Activated CD8-positive, alpha-beta memory T cell treated with anti-CD3 and anti-CD28 coated beads for 1 hour (primary cell): ENCODE measurements at places on chromosomes 7 and 10.

GRCh38 chr10:84862551-84862950 lies 534.2 kb downstream of the CCSER2 start:
- no peak for DNase-seq

DNA sequence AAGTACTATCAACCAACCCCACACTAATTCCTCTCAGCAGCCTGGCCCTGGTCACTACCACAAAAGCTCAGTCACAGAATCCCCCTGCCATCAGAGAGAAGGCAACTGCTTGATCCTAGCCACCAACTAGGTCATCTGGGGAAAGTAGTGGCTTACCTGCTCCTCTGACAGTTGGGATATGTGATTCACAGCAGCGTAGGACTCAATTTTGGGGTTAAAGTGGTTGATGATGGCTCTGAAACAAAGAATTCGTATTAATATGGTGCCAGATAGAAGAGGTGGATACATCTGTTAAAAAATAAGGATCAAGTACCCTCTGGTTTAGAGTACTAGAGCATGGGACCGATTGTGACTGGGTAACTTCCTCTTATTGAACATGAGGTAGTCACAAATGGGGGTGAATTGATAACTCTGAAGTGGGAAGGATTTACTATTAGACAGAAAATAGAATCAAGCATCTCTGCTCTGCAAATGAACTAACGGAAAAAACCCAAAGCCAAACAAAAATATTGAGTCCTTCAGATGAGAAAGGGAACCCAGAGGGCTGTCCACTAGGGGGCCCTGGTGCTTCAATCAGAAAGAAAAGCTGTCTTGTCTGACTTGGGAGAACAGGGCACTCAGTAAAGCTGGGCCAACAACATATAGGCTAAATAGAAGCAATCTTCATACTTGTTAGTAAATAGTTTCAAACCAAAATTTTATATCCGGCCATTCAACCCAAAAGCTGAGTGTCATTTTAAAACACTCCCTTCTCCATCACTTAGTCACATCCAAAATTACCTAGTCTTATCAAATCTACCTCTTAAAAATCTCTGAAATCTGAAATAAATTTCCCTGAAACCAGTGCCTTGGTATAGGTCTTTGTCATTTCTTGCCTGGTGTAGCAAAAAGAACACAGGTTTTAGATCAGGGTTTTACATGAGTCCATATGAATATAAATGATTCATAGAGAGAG lies 45.9 kb upstream of the KCNIP2 start:
- DNase-seq, result peak; percentile 45

DNA sequence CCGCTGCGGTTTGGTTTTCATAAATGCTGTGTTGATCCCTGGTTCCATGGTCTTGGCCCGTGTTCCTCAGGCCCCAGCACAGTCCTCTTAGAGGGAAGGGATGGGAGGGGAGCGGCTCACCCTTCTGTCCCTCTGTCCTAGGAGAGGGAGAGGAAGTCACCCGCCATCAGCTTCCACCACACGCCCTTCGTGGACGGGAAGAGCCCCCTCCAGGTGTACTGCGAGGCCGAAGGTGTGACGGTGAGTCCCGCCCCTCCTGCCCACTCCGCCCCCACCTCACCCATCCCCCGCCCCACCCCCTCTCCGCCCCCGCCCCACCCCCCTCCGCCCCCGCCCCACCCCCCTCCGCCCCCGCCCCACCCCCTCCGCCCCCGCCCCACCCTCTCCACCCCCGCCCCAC lies 37.5 kb upstream of the DPYSL4 start:
- no peak for DNase-seq

GRCh38 chr7:6142871-6143380 lies 111.8 kb downstream of the ANKRD61 start:
- no peak for DNase-seq

DNA sequence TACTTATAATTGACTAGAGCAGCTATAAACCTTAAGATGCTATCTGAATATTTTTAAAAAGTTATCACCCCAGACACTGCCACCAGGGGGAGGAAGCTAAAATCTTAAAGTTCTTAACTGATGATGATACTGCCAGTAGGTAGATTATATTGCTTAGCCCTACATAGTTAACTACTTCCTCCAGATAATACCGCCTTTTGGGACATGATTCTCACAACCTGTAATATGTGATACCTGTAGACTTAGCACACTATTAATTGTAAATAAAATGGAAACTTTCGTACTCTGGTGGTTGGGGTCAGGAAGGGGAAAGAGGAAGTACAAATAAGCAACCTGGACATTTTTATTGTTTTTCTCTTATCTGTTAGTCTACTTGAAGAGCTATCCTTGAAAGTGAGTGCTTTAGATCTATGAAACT lies 268.9 kb downstream of the ADK start:
- peak; percentile 3 for DNase-seq

- DNase-seq, result no peak
These were observed 631 bp downstream of the POR start for GRCh38 chr7:75915416-75916156.

DNA sequence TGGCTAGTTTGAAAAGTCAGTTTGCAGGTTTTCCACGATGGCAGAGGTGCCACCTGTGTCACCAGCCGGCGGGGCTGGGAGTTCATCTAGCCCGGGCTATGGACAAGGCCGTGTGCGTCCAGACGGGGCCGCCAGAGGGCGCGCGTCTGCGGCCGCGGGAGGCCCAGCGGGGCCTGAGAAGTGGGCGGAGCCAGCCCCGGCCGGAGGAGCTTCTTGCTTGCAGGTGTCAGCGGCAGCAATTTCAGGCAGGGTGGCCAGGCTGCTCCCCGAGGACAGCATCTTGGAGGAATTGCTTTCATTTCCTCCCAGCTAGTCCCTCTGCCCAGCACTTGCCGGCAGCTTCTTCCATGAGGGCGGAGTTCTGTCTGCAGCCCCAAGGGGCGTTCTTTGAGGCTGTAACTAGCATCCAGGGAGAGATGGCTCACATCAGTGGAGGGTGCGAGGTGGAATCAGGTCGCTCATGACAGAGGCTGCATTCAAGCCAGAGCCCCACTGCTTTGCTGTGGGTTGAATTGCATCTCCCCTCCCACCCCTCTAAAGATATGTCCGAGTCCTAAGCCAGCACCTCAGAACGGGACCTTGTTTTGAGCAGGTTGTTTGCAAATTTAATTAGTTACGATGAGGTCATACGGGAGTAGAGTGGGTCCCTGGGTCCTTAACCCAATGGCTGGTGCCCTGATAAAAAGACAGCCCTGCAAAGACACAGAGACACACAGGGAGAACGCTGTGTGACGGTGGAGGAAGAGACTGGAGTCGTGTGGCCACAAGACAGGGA lies 85.9 kb upstream of the MKI67 start:
- peak; percentile 71 for DNase-seq

- no peak for DNase-seq
These were observed 88.4 kb downstream of the SH3PXD2A start for GRCh38 chr10:103766751-103767505.

DNA sequence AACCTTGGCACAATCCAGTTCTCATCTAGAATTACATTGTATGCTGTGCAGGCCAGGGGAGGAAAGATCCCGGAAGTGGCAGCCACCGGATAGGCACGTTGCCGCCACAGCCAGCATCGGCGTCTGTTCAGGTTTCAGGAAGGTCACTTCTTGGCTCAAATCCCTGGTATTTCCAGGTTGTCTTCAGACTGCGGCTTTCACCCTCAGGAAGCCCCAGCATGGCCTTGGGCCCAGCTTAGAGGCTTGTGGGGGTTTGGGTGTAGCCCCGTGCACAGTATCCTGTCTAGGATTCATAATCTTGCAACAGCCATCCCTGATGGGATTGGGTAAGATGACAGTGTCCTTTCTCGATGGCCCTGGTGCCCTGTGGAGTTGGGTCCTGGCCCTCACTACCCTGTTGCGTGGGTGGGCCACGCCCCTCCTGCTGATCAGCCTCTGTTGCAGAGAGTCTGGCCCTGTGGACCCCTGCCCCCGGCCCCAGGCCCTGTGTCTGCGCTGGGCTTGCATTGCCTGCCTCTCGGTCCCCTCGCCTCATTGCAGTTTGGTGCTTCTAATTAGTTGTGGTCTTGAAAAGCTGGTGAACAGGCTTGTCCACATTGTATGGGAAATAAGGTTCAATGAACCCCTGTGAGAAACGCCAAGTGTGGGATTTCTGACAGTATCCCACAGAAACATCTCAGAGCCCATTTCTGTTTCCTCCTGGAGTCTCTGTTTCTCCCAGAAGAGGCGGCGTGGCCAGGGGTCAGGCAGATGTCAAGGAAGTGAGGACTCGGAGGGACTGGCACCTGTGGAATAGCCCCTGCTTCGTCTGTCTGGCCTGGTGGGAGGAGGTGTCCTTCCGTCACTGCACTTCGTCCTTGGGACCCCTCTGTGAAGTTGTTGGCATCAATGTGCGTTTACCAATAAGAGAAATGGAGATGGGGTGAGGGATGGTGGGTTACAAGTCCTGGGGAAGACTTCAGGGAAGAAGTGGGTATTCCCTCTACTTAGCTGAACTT lies 77.5 kb downstream of the MGMT start:
- no peak for DNase-seq

- no peak for DNase-seq
These were observed 3.7 kb downstream of the OGA start for GRCh38 chr10:101814466-101815071.

GRCh38 chr7:26627891-26628341 lies 236.5 kb downstream of the SKAP2 start:
- DNase-seq, result no peak

DNA sequence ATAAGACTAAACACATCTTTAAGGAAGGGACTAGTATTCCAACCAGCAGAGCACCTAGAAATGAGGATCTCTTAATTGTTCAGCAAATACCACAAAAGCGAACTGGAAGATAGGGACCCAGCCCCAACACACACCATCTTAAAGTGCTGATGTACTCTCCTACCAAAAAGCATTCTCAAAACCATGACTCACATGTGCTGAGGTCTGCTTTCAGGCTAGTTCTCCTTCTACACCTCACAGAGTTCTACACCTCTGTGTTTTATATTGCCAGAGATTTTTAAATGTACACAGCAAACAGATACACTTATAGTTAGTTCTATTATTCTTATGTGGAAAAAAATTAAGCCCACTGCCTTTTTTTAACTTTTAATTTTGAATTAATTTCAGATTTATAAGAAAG lies 191.9 kb downstream of the DOCK4 start:
- DNase-seq, result no peak

GRCh38 chr10:9786576-9786975 lies 1231.1 kb upstream of the CELF2 start:
- no peak for DNase-seq

DNA sequence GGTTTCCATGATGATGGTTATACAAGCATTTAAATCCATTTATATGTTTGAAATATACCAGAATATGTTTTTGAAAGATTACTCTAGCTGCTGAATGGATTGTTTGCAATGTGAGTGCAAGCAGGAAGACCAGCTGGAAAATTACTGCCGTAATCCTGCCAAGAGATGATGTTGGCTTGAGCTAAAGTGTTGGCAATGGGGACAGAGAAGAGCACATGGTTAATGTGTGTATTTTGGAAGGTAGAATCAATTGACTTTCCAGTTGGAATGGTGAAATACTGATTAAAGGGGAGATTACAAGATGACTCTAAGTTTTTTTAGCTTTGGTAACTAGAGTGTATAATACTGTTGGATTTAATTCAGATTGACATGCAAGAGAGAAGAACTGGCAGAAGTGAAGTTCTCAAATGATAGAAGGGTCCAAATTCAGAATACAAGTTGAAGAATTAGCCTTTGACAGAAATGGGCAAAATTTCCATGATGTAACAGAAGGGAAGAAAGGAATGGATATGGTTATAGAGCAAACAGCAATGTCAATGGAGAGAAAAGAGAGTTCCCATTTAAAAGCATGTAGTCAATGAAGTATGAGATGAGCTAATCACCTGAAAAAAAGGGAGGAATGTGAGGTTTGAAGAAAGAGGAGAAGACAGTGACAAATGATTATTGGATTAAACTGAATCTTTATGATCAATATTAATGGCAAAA lies 422.0 kb downstream of the CDC14C start:
- DNase-seq, result no peak

- DNase-seq, result no peak
These were observed 405 bp upstream of the ENTPD1 start for GRCh38 chr10:95755511-95756004.

- peak; percentile 19 for DNase-seq
These were observed 133.4 kb downstream of the MAD1L1 start for GRCh38 chr7:2099048-2099957.

- no peak for DNase-seq
These were observed 7.1 kb downstream of the ANXA11 start for GRCh38 chr10:80197972-80198916.

DNA sequence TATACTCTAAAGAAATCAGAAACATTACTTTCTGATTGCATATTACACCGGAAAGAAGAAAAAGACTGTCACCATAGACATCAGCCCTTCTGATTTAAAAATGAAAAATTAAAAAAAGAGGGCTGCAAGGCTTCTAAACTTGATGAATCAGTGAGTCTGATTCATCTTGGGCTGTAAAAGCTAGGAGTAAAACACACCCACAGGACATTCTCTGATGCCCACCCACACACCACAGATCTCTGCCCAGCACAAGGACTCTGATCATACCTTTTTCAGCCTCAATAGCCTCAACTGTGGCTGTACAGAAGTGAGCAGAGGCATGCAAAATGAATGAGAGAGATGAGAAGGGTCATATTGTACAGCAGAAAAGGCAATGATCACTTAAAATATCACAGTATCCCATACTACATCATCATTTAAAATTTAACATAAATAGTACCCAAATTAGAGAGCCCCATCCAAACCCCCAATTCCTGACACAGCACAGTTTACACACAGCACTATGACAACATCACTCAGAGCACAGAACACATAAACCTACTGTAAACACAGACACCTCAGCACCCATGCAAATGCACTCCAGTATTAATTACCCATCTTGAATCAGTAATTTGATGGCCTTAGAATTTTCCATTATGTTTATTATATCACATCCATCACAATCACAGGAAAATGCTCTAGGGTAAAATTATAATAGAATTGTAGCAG lies 6.4 kb upstream of the MSS51 start:
- DNase-seq, result no peak

GRCh38 chr7:41298409-41298808 lies 404.5 kb downstream of the INHBA start:
- DNase-seq, result no peak

- DNase-seq, result no peak
These were observed 868.4 kb downstream of the KCNMA1 start for GRCh38 chr10:76769161-76769560.

DNA sequence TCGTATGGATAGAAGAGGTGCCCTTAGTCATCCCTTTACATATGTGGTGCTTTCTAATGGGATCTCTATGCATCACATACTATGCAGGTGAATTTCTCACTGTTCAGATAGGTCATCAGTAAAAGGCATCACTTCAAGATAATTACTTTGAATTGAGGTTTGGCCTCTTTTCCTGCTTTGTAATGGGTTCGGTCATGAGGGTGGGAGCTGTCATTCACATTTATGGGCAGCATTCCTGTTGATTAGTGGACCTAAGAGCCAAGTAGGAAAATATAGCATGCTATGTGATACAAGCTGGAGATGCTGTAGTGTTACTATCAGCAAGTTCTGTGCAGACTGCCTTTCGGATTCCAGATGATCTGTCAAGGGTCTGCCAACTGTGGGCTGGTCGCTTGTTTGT lies 156.3 kb downstream of the LCOR start:
- DNase-seq, result no peak
